ENCODE measurements at places on chromosomes 2 and 18.

DNA sequence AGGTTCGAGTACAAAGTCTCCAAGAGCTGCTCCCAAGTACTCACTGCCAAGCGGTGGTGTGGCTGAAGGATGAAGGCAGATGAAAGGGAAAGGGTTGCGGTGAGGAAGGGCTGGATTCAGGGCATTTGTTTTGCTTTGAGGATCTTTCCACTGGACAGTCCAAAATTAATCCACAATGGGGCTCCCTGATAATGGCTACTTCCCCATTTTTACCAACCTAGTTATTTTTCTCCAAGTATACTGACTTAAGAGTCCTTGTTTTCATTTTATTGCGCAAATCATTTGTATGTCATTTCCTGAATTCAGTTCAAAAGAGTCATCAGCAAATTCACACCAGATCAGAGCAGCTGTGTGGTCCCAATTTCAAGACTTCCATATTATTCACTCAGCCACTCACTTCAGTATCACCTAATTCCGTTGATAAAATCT is 464 bp upstream of the SESTD1 start:
- no peak for DNase-seq

- no peak for DNase-seq
Observed at GRCh38 chr18:41343808-41344207, 611.2 kb upstream of the PIK3C3 start.

- DNase-seq = no peak
Observed at GRCh38 chr2:27203741-27204140, 8.1 kb upstream of the ATRAID start.

GRCh38 chr18:48419277-48420022 is 10.3 kb upstream of the ZBTB7C start:
- DNase-seq = no peak

- DNase-seq = no peak
Observed at GRCh38 chr2:227687189-227687588, 20.6 kb downstream of the SCYGR5 start.

DNA sequence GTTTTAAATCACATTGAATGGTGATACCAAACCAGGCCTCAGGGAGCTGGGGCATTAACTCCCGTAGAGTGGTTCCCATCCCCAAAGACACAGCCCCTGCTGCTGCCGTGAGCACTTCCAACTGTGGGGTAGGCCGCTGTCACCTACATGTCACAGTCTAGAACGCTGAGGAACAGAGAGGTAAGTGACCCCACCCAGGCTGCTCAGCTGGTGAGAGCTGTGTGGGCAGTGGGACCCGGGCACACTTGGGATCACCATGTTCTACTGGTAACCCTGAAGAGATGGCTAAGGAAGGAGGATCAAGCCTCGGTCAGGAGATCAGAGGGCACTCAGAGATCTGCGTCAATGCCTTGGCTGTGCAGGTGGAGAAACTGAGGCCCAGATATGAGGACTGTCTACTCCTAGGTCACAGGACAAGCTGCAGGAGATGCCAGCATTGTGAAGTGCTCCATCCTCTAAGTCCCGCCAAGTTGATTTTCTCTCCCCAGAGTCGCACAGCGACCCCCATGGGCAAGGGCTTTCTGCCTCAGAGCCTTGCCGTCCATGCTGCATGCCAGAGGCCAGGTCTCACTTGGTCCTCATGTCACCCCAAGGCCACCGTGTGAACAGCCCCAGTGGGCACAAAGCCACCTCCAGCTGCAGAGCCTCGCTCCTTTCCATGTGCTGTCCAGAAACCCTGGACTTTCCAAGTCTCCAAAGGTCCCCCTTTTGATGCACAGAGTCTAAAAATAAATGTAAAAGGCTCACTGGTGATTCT is 144.2 kb upstream of the OTOS start:
- DNase-seq = no peak
